ENCODE measurements at places on chromosomes 1 and 21.

DNA sequence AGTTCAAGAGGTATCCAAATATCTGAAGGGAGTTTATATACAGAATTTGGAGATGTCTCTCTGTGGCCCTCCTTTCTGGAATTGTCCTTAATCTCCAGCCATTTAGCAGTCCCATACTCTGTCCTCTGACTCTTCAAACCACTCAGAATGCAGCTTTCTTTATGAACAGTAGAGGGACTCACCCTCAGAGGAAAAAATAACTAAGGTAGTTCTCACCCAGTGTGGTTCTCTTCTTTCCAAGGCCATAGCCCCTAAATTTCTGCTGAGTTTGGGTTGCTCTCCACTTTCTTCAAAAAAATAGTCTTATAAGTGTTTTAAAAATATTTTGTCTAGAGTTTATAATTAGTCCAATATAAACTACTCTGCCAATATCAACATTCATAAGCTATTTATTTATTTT is 369.7 kb downstream of the MATN1 start:
- no peak for DNase-seq

- no peak for DNase-seq
These were observed 137.8 kb downstream of the AKT3 start for GRCh38 chr1:243712242-243712641.

DNA sequence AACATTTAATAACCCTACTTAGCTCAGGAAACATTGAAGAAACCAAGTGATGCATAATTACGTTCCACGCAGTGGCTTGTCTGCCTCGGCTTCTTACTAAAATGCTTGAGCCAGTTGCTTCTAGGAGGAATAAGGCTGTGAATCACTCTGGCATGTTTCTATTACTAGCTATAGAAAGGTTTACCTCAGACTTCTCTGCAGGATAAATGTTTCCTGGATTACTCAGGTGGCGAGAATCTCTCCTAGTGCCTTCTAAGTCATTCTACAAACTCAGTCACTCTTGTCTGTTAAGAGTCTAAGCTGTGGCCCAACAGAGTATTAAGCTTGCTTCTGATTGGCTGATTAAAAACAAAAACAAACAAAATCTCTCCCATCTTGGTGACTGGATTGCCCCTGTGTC is 92.0 kb upstream of the RALGPS2 start:
- no peak for DNase-seq

DNA sequence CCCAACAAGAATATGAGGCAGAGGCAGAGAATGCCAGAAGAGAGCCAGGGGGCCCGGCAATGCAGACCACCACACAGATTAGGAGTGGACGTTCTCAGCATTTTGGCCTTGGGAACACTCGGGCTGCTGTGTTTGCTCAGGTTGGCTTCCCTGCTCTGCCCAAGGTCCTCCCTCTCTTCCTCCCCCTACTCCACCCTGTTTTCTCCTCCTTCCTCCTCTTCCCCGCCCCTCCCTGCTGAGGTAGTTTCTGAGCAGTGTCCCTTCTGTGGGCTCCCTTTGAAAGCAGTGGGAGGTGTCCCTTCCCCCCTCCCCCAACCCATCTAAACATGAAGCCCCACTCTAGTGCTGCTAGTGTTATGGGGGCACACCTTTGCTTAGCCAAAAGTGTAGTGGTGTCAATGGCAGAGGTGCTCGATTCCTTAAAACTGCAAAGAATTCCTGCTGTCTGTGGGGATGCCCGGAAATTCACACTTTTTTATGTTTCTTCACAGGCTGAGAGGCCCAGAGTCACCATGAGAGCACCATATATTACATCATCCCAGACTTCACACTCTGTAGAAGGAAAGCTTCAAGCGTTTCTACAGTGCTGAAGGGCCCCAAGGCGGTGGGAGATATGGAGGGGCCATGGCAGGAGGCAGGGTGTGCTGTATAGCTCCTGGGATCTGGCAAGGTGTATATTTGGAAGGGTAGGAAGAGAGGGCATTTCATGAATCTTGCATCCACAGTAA is at the start of gene HHIPL2:
HHIPL2 (minus strand) TSS at position 161 of the 728 bp plus-strand sequence; CDS start at position 101, 60 bp downstream.
- no peak for DNase-seq

GRCh38 chr21:33109574-33110339 is 39.8 kb downstream of the OLIG1 start:
- DNase-seq = no peak

- DNase-seq = no peak
These were observed 105.4 kb downstream of the PSMG1 start for GRCh38 chr21:39077876-39078275.

- no peak for DNase-seq
These were observed 8.5 kb upstream of the GNB1 start for GRCh38 chr1:1899266-1899966.

GRCh38 chr1:200530623-200531261 is 89.8 kb downstream of the KIF14 start:
- DNase-seq = peak; percentile 81

DNA sequence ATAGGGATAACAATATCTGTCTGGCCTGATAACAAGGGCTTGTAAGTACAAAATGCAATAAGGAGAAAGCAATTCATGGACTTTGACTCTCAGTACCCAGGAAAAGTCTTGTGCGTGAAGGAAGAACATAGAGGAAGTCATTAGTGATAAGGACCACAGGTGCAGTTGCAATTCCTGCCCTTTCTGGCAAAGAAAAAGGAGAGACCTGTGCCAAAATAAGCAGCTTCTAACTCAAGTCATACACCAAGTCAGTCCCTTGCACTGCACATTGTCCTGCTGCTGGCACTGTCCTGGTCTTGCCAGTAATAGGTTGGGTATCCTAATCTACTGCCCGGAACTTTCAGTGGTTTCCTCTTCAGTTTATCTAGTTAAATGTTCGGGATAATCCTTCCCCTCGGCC is 14.8 kb upstream of the SOD1 start:
- no peak for DNase-seq

DNA sequence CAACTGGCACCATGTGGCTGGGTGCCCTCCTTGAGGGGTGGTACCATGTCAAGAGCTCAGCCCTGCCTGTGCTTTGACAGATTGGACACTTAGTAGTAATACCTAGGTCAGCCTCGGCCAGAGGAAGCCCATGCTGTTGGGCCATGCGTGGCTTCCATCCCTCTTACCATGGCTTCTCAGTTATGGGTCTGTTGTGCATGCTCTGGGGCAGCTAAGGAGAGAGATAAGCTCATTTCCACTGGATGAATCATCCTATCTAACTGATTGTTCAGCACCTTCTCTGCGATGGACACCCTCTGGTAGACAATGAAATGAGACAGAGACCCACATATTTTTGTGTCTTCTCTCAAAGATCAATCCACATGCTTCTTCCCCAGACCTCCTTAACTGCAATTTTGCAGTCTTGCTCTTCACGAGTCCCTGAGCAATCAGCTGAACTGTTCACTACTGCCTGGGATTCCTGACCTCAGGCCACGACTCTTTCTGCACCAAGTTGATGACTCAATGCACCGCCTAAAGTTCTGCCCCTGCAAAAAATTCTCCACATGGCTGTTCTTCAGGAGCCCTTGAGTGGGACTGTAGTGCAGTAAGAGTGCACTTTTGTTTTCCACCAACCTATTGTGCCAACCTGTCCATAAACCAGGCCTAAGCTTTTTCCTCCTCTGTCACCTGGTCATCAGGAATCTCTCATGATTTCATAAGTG is 6.9 kb upstream of the TRIM62 start:
- no peak for DNase-seq

DNA sequence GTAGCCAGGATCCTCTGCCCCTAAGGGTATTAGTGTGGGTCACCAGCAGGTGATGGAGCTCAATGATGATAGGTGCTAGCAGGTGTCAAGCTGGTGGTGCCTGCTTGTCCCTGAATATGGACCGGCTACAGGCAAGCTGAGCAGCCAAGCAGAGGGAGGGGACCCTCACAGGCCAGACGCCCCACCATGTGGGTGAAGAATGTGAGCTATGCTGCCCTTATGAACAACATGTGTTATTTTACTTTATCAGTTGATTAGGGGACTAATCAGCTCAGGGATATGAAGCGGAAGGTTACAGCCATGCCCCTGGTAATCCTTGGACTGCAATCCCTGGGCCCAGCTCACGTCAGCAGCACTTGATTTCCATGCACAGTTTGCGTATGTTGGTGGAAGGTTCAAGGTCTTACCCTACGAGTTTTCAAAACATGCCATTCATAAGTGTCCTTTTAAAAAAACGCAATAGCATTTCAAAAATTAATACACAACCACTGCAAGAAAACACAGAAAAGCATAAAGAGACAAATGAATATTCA is 106.0 kb downstream of the CDC7 start:
- DNase-seq = no peak

DNA sequence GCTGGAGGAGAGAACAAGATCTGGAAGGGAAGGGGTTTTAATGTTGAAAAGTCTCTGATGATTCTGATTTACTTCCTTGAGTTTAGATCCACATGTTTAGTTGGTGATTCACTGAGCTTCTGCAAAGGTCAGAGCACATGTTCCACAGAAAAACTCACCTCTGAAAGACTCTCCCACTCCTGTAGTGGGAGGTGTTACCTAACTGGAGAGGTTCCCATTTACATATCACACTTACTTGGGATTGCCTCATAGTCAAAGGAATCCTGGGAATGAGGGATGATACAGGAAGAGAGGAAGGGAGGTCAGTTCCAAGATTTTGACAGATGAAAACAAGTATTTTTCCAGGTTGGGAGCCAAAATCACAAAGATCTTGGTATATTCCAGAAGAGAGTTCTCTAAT is 2.7 kb upstream of the NTNG1 start:
- DNase-seq = no peak

DNA sequence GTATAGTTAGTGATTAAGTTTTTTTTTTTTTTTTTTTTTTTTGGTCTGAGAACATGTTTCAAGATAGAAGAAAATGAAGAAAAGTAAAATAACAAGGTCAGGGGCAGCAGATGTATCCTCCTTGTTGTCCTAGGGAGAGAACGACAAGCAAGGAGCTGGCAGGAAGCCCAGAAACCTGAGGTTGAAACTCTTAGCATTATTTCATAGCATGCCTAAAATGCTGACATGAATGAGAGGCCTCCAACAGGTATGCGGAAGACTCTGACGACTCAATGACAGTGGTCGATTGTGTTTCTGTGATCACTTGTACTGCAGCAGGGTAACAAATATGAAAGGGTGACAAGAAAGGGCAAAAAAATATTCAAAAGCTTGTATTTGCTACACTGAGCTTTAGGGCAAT is 415.9 kb downstream of the PLA2G4A start:
- no peak for DNase-seq

DNA sequence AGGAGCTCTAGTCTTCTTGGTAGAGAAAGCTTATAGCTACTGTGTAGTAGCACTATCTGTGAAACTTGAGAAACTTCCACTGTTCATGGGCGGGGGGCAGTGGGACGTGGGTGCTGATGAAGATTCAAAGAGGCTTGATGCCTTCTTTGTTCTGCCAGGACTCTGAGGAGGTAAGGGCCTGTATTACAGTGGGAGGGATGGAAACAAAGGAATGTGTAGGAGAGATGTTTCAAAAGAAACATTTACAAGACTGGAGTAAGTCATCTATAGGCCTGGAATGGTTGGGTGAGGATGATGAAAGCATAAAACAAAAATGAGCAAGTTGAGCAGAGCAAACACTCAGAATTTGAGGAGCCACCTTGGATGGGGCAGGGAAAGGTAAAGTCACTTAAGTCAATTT is 89.4 kb downstream of the C1orf21 start:
- DNase-seq = no peak

GRCh38 chr1:209593747-209594146 is 10.2 kb downstream of the CAMK1G start:
- DNase-seq = no peak

GRCh38 chr1:1748686-1749321 is 24.6 kb upstream of the CDK11A start:
- no peak for DNase-seq

DNA sequence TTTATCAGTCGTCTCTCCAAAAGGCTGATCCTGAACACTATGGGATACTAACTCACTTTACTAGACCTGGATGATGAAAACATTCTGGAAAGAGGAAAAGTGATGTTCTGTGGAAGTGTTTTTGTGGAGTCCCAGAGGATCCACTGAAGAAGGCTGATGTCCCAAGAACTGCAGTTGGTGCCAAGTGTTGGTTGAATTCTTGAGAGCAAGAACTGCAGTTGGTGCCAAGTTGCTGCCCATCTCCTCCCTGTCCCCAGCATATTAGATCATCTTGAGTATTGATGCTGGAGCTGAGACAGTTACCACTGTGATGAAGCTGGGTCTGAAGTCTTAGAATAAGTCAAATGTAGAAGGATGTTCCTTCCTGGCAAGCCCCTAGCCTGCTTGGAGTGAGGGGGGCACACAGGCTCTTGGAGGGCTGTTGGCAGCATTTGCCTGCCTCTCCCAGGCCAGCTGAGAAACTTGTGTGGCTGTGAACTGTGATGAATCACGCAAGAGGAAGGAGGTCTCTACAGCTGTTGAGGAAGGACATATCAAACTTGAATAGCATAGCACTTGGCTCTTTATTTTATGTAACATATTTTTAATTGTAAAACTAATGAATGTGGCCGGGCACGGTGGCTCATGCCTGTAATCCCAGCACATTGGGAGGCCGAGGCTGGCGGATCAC is 48.1 kb downstream of the DNAJC6 start:
- no peak for DNase-seq

- no peak for DNase-seq
These were observed 516.6 kb downstream of the PTPRC start for GRCh38 chr1:199155166-199156019.

GRCh38 chr1:57489358-57490036 is 65.6 kb upstream of the DAB1 start:
- no peak for DNase-seq

GRCh38 chr1:119885903-119886783 is 10.2 kb downstream of the ADAM30 start:
- DNase-seq = peak; percentile 21

GRCh38 chr1:47482786-47483185 is 44.9 kb downstream of the FOXD2 start:
- DNase-seq = no peak

GRCh38 chr1:115643225-115643624 is 1.5 kb downstream of the VANGL1 start:
- DNase-seq = no peak
